ENCODE measurements at places on chromosomes 1 and 21. TPM values are rescaled to one million over a fixed set of nuclear protein-coding genes. Genes with fewer than 3 reads are reported as not detected.

PERM1 gene
- not detected for total RNA-seq

TMEM9 gene
- total RNA-seq: 67.2 TPM

ZNF684 gene
- 1.8 TPM for total RNA-seq

OLIG1 gene
- total RNA-seq: not detected

ARMH1 gene
- 0.96 TPM for total RNA-seq

C8A gene
- not detected for total RNA-seq

SYT2 gene
- not detected for total RNA-seq

LCE1A gene
- total RNA-seq: not detected

EXTL1 gene
- total RNA-seq: not detected

KANK4 gene
- 0.20 TPM for total RNA-seq

FCGR2B gene
- not detected for total RNA-seq

TNFSF4 gene
- 0.23 TPM for total RNA-seq

FAM163A gene
- total RNA-seq: not detected

CPTP gene
- total RNA-seq: 21.0 TPM

LCE6A gene
- not detected for total RNA-seq

MAPKAPK2 gene
- 178 TPM for total RNA-seq
